Breast epithelium (tissue), 4 donors: ENCODE measurements at places on chromosomes 4 and X. TPM values are rescaled to one million over a fixed set of nuclear protein-coding genes. Genes with fewer than 3 reads are reported as not detected.
A peak's percentile ranks its signal among the peaks of the same experiment; 100 is the strongest.

Gene CWH43
- 0.66 TPM for total RNA-seq

GRCh38 chr4:93688978-93689377, 139.6 kb upstream of the ATOH1 start:
- no peaks in the 10 kb centered on the region for H3K4me1 ChIP-seq
- H3K27me3 ChIP-seq, result no peaks in the 10 kb centered on the region
- no peaks in the 10 kb centered on the region for H3K36me3 ChIP-seq
- no peak overlapping the region for H3K4me3 ChIP-seq

- no peaks in the 10 kb centered on the region for H3K27me3 ChIP-seq
- H3K27ac ChIP-seq, result no peak overlapping the region
Observed at GRCh38 chr4:97577004-97577403, 566.3 kb downstream of the STPG2 start.

GRCh38 chr4:46839128-46839527, 69.9 kb downstream of the COX7B2 start:
- H3K27ac ChIP-seq, result no peak overlapping the region
- no peak for DNase-seq
- no peaks in the 10 kb centered on the region for H3K36me3 ChIP-seq

GRCh38 chr4:119124352-119124751, 11.3 kb upstream of the MYOZ2 start:
- no peak overlapping the region for H3K4me3 ChIP-seq
- H3K27ac ChIP-seq, result peak overlapping the region; percentile 8
- H3K27me3 ChIP-seq, result no peaks in the 10 kb centered on the region
- no peaks in the 10 kb centered on the region for H3K4me1 ChIP-seq
- no peaks in the 10 kb centered on the region for H3K36me3 ChIP-seq

Gene GYPE
- 2.1 TPM for total RNA-seq

GRCh38 chrX:103428525-103428924, 52.2 kb downstream of the BEX3 start:
- H3K27ac ChIP-seq, result no peak overlapping the region
- DNase-seq, result no peak
- H3K4me3 ChIP-seq, result no peak overlapping the region

DNA sequence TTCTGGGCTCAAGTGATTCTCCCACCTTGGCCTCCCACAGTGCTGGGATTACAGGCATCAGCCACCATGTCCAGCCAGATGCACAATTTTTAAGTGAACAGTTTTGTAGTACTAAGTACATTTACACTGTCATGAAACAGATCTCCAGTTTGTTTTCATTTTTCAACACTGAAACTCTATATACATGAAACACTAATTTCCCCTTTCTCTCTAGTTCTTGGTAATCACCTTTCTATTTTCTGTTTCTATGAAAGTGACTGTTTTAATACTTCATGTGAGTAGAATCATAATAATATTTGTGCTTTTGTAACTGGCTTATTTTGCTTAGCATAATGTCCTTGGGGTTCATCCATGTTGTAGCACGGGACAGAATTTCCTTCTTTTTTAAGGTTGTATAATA, 237.4 kb downstream of the CAMK2D start:
- H3K4me1 ChIP-seq, result no peaks in the 10 kb centered on the region
- H3K36me3 ChIP-seq, result no peaks in the 10 kb centered on the region
- no peak overlapping the region for H3K27ac ChIP-seq
- H3K27me3 ChIP-seq, result no peaks in the 10 kb centered on the region

- DNase-seq, result no peak
- no peaks in the 10 kb centered on the region for H3K27me3 ChIP-seq
- no peak overlapping the region for H3K4me3 ChIP-seq
- no peaks in the 10 kb centered on the region for H3K4me1 ChIP-seq
Observed at GRCh38 chr4:139534287-139534950, 21.6 kb downstream of the SETD7 start.

Gene MTMR8
- 0.96 TPM for total RNA-seq

DNA sequence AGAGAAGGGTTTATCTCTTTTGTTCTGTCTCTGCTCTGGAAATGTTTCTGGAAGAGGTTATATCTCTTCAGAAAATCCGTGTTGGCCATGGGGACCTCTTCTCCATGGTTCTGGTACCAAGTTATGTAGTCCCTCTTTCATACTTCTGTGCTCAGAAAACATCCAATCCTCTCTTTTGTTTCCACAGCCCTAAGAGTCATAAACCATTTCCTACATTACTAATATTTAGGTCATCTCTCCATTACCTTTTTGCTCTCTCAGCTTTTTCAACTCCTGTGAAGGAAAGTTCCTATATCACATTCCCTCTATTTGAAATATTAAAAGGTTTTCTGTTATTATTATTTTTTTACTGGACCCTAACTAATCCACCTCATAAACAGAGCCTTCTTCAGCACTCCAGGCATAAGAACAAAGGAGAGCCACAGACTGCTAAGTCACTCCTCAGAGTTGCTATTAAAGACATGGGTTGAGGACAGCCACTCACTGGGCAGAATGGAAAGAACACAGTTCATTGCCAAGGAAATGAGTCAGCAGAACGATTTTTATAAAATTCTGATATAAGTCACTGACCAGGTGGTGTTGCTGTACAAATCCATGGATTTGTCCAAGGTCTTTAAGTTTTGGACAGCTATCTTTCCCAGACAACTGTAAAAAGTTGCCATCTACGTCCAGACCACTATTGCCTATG, 122.4 kb upstream of the NPY2R start:
- H3K4me1 ChIP-seq, result no peaks in the 10 kb centered on the region
- H3K27ac ChIP-seq, result no peak overlapping the region
- H3K27me3 ChIP-seq, result no peaks in the 10 kb centered on the region
- no peaks in the 10 kb centered on the region for H3K36me3 ChIP-seq
- DNase-seq, result no peak

Gene CT45A5
- not detected for total RNA-seq

DNA sequence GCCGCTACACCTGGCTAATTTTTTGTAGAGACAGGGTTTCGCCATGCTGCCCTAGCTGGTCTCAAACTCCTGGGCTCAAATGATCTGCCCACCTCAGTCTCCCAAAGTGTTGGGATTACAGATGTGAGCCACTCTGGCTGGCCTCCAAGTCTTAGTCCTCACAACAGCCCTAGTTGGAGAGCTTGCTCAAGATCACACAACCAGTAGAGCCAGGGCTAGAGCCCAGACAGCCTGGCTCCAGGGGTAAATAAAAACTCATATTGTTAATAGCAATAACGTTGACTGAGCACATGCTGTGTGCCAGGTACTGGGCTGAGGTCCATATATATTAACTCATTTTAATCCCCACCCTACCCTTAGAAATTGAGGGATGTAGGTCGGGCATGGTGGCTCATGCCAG, 7.3 kb upstream of the JAKMIP1 start:
- H3K27me3 ChIP-seq, result no peaks in the 10 kb centered on the region
- H3K4me1 ChIP-seq, result no peaks in the 10 kb centered on the region
- DNase-seq, result no peak
- H3K27ac ChIP-seq, result no peak overlapping the region

DNA sequence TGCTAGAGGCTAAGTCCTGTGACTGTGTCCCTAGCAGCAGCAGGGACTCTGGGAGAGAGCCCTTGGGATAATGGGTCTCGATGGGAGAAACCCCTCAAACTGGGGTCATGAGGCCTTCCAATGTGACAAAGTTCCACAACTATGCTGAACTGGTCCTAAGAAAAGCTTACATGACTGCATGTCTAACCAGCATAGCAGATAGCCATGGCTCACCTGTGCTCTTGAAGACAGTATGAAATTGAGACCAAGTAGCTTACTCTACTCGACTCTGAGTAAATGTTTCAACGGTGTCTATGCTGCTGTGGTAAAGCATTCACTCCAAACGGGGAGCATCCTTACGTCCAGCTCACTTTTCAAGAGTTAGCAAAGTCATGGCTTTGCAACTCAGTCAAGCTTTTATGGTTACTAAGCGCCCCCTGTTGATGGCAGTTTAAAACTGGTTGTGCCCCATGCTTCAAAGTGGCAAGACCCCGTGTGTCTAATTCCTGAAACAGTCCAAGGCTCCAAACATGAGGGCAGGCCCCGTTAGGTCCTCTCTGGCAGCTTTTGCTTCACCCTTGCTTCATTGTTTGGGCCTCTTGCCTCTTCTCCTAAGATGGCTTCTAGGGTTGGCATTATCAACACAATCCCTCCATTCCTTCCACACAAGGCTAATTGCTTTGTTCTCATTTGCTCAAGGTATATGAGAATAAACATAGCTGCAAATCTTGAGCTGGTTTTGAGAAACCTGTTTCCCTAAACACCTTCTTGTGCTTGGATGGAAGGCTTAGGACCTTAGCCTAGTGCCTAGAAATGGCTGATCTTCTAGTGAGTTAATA, 46.6 kb downstream of the CCNG2 start:
- DNase-seq, result peak; percentile 50
- no peak overlapping the region for H3K4me3 ChIP-seq
- no peak overlapping the region for H3K27ac ChIP-seq
- H3K4me1 ChIP-seq, result no peaks in the 10 kb centered on the region

DNA sequence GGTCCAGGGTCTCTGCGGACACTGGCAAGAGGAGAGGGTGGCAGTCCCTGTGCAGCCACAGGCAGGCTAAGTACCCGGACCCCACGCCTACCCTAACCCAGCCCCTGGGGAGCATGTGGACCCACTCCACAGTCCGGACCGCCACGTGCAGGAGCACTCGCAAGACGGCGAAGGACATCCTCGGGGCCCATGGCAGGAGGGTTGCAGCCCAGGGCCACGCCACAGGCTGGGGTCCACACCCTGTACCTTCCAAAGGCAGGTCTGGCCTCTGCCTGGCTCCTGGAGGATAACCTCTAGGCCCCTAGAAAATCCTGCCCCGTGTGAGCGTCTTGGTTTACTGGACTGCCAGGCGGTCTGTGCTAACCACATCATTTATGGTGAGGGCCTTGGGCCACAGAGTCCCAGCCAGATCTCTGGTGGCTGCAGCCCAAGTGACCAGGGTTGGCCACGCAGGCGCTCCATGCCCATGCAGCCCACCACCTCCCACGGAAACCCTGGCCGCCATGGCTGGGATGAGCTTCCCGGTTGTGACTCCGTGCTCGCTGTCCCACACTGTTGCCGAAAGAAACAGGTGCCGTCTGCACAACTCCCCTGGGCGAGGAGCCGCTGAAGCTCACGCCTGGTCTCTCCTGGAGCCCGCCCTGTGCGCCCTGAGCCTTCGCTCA, 10.0 kb downstream of the CCNQ start:
- no peak overlapping the region for H3K4me3 ChIP-seq
- no peaks in the 10 kb centered on the region for H3K4me1 ChIP-seq
- no peak for DNase-seq
- no peaks in the 10 kb centered on the region for H3K36me3 ChIP-seq
- H3K27me3 ChIP-seq, result peaks cover 37% of the 10 kb centered on the region

- no peaks in the 10 kb centered on the region for H3K36me3 ChIP-seq
- H3K4me1 ChIP-seq, result no peaks in the 10 kb centered on the region
- no peak overlapping the region for H3K4me3 ChIP-seq
- DNase-seq, result no peak
Observed at GRCh38 chr4:15753786-15754185, 24.3 kb upstream of the CD38 start.

Gene ERCC6L
- total RNA-seq, result not detected

- H3K36me3 ChIP-seq, result no peaks in the 10 kb centered on the region
- no peaks in the 10 kb centered on the region for H3K4me1 ChIP-seq
- H3K27ac ChIP-seq, result no peak overlapping the region
- H3K4me3 ChIP-seq, result no peak overlapping the region
- DNase-seq, result no peak
Observed at GRCh38 chr4:15913631-15913970, 24.9 kb downstream of the FGFBP1 start.

Gene LPAR4
- total RNA-seq, result 0.98 TPM

Gene KLHL4
- 2.1 TPM for total RNA-seq

DNA sequence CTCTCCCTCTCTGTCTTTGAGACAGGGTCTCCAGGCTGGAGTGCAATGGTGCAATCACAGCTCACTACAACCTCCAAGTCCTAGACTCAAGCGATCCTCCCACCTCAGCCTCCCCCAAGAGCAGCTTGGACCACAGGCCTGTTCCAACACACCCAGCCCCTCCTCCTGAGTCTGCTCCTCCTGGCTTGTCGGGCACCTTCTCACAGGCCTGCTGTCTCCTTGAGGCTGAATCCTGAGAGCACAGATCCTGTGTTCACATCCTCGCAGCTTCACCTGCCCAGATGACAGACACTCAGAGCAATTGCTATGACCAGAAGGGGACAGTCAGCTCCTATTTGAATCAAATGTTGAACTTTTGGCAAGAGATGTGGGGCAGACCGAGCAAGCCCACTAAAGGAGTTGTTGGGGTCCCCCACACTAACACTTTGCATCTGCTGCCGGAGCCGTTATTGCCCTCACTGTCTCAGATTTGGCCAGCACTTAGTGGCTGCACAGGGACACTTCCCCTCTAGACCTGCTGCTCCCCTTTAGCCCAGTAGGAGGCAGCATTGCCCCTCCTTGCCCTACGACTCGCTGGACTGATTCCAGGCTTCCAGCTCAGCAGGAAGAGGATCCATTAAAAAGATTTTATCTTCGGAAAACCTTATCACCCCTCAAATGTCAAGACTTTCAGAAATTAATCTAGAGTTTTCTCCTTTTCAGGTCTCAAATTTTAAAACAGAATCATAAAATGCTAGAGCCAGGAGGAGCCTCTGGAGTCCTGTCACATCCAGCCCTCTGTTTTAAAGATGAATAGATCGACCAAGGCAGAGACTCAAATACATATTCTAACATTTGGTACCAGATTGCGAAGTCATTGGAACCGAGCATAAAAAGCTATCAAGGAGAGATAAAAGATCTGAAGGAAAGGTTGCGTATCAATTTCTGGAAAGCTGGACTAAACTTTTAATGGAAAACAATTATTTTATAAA, 113.7 kb downstream of the USP46 start:
- peak; percentile 67 for DNase-seq
- no peaks in the 10 kb centered on the region for H3K27me3 ChIP-seq
- H3K4me3 ChIP-seq, result no peak overlapping the region
- no peaks in the 10 kb centered on the region for H3K4me1 ChIP-seq

Gene COL4A6
- 13.9 TPM for total RNA-seq

Gene VCX2
- total RNA-seq, result not detected

GRCh38 chrX:18160369-18160768, 60.3 kb downstream of the BEND2 start:
- no peak overlapping the region for H3K27ac ChIP-seq
- H3K27me3 ChIP-seq, result no peaks in the 10 kb centered on the region
- no peak overlapping the region for H3K4me3 ChIP-seq
- H3K4me1 ChIP-seq, result no peaks in the 10 kb centered on the region
- H3K36me3 ChIP-seq, result no peaks in the 10 kb centered on the region

DNA sequence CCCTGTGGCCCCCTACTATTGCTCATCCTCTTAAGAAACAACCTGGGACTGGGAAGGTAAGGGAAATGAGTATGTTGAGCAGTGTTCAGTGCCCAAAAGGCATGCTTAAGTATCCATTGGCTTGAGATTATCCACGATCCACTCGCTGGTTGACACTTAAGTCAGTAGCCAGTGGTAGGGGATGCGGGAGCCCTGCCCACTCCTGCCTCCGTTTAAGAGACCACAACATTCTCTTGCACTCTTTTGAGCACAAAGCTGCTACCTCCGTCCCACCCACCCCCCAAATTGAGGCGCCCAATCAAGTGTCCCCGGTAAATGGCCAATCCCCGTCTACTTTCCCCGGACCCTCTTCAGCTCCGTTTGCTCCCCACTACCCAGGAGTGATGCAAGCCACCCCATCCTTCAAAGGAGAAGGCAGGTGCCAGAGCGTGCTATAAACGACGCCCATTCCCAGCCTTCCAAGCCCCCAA, 25.0 kb downstream of the UTP14A start:
- H3K4me3 ChIP-seq, result peak overlapping the region; percentile 74
- H3K27me3 ChIP-seq, result no peaks in the 10 kb centered on the region
- no peaks in the 10 kb centered on the region for H3K36me3 ChIP-seq
- no peaks in the 10 kb centered on the region for H3K4me1 ChIP-seq
- H3K27ac ChIP-seq, result peak overlapping the region; percentile 91

Gene NUDT11
- 2.6 TPM for total RNA-seq

Gene GAGE13
- total RNA-seq, result not detected

GRCh38 chrX:10952619-10953018, 158.5 kb upstream of the HCCS start:
- no peaks in the 10 kb centered on the region for H3K27me3 ChIP-seq
- DNase-seq, result no peak

GRCh38 chr4:142350871-142351270, 495.2 kb downstream of the INPP4B start:
- DNase-seq, result no peak
- H3K4me3 ChIP-seq, result no peak overlapping the region
- H3K27me3 ChIP-seq, result no peaks in the 10 kb centered on the region
